ENCODE measurements at places on chromosomes 2 and 18.

DNA sequence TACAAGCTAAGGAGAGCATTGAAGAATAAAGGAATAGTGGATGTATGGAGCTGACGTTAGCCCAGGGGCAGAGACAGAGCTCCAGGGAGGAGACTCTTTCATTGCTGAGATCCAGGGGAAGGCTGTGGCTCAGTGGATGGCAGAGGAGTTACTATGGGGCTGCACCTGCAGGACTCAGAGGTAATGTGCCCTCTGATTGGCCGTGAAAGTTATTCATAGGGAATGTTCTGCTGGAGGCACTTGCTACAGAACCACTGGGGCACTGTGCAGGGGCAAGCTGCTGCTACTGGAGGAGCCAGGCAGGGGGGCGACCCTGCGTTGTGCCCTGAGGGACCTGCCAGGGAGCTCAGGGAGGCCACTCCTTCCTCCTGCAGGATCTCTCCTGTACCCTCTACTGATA lies 199.2 kb downstream of the PTPRM start:
- no peak for DNase-seq

DNA sequence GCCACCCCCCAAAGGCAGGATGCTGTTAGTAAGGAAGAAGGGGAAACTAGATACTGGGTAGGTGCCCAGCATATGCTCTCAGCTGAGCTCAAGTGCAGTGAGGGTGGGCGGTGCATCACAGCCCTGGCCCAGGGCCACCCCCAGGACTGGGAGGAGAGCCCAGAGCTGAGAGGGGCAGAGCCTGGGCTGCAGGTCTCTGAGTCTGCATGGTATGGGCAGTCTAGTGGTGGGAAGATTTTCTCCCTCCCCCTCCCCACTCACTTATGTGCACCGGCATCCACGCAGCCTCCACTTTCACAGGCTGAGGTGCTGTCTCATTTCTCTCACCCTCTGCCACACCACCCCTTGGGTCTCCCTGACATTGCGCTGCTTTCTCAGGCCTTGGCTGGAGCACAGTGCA lies 48.5 kb upstream of the CAB39 start:
- no peak for DNase-seq

DNA sequence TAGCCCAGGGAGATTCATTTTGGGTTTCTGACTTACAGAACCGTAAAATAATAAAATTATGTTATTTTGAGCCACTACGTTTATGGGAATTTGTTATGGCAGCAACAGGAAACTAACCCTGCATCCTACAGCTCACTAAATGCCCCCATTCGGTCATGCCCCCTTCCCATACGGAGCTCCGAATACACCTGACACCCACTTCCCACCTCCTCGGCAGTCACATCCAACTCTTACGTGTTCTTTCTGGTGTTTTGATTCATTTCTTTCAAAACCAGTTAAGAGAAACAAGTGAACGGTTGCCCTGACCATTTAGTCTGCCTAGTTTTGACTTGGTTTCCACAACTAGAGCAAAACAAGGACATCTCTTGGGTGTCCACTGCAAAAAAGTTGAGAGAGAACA lies 19.7 kb downstream of the EIPR1 start:
- no peak for DNase-seq

DNA sequence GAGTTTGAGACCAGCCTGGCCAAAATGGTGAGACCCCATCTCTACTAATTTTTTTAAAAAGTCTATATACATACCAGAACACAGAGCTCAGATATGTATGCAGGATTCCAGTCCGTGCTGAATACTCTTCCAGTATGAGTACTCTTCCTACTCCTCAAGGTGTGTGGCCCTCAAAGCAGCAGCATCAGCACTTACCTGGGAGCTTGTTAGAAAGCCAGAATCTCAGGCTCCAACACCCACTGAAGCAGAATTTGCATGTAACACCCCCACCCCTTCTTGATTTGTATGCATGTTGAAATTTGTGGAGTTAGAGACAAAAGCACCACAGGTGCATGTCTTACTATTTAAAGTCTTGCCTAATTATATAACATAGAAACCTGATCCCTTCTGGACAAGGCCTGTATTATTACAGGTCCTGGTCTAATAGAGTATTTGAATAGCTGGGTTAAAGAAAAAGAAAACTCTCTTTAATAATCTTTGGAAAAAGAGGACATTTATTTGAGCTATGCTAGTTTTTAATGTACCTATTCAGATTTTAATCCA lies 50.3 kb upstream of the NFE2L2 start:
- DNase-seq = no peak

DNA sequence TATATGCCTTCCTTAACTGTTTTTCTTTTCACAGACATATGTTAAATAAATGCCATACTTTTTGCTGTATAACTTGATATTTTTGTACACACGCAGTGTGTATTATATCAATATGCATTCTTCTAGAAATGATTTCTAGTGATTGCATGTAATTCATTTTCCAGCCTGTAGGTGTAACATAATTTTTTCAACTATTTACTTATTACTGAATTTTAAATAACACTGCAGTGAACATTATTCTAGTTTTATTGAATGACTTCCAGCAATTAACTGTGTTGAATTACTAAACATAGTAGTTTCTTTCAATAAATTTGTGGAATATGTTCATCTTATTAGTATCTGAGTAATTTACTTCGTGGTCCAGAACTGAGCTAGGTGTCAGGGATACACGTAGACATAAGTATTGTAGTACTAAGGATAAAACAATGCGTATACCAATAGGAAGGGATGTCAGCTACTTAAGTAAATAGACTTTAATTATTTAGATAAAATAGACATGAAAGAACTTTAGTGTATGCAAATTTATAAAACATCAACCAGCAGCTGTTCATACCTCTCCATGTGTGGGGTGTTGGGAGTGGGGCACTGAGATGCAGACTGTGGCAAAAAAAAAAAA lies 28.0 kb downstream of the TANC1 start:
- no peak for DNase-seq

DNA sequence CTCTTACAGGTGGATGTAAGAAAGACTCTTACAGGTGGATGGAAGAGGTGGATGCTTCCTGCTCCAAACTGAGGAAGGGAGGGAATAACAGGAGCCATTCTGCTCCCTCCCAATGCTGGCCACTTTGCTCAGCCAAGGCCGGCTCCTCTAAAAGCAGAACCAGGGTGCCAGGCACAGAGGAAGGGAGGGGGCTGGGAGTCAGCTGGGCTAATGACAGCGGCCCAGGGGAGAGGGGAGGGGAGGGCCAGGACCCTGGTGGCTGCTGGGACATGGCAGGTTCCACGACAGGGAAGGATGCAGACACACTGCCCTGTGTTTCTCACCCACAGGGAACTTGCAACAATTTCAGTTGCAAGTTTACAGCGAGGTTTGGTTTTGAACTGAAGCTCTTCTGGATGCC lies 173.4 kb downstream of the ANAPC1 start:
- no peak for DNase-seq
